ENCODE measurements at places on chromosomes 11 and 22.

DNA sequence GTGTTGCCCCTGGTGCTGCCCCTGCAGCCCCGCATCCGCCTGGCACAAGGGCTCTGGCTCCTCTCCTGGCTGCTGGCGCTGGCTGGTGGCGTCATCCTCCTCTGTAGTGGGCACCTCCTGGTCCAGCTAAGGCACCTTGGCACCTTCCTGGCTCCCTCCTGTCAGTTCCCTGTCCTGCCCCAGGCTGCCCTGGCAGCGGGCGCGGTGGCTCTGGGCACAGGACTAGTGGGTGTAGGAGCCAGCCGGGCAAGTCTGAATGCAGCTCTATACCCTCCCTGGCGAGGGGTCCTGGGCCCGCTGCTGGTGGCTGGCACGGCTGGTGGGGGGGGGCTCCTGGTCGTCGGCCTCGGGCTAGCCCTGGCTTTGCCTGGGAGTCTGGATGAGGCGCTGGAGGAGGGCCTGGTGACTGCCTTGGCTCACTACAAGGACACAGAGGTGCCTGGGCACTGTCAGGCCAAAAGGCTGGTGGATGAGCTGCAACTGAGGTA is 278 bp downstream of the ROM1 start:
- DNase-seq = no peak

DNA sequence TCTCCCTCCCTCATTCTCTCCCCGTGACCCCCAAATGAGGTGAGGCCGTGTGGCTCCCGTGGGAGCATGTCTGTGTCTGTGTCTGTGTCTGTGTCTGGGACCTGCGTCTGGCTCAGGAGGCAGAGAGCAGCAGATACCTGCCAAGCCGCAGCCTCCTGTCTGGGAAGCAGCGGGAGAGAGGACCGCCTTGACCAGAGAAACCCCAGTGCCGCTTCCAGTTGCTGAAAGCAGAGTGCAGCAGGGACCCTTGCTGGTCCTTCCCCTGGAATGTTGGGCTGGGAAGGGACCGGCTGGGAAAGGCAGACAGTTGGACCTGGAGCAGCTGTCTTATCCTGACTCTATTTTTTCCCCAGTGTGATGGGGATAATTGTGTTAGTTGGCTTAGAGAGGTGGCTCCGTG is 525 bp downstream of the CSDC2 start:
- DNase-seq = no peak

DNA sequence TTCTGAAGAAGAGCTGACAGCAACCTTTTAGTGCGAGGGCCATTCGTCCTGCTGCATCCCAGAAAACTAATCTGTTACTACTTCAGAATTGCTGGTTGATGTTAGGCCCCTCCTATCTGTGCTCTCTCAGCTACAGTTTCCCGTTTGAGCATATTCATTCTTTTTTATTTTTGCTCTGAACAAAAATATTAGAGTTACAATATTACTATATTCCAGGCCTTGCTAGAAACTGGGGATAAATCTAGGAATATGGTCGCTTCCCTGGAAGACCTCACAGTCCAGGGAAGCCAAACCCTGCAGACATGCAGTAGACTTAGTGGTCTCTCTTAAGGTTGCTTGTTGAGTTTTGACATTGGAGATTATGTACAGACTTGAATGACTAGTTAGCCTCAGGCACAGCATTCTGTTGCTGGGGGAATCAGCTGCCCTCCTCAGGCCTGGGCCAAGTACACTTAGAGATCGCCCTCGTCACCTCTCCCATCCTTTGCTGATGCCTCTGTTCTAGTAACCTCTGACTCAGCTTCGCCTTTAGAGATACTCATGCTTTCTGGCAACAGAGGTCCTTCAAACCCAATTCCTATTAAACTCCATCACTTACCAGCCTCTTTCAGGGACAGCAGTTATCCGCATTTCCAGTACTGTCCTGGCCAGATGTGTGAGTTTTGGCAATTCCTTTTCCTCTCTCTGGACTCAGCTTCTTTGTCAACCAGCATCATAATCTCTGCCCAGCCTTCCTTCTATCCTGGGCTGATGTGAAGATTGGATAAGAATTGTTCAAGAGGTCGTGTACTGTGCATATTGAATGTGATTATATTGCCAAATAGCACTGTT is 698 bp upstream of the ANAPC15 start:
- DNase-seq = no peak

DNA sequence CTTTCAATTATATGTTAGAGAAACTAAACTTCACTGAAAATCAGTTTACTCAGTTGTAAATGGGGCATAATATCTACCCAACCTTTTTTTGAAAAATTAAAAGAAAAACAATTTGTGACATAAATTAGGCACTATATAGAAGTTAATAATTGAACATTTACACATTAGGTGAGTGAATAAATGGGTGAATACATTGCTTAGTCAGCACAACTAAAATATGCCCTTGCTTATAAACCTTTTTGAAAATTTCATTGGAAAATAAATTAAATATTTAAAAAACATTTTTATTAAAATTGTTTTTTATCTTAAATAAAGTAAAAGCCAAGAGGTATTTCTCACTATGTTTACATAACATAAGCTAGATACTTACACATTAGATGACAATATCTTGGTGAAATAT is 994.5 kb upstream of the TENM4 start:
- no peak for DNase-seq

DNA sequence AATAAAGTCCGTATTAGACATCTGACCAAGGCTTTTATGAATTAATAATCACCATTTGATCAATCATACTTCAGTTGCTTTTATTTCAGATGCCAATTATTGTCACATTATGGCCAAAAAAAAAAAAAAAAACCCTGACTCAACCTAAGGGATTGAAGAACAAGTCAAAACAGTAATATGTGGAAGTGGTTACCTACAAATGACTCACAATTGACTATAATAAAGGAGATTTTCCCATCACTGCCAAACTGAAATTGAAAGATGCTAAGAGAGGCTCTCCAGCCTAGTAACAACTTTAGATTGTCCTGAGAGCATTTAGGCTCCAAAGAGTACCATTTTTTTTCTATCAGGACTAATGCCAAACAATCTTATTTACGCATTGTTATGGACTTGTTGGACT is 35.2 kb downstream of the SOX6 start:
- no peak for DNase-seq

GRCh38 chr11:125091247-125091876 is 20.1 kb downstream of the TMEM218 start:
- DNase-seq = no peak

DNA sequence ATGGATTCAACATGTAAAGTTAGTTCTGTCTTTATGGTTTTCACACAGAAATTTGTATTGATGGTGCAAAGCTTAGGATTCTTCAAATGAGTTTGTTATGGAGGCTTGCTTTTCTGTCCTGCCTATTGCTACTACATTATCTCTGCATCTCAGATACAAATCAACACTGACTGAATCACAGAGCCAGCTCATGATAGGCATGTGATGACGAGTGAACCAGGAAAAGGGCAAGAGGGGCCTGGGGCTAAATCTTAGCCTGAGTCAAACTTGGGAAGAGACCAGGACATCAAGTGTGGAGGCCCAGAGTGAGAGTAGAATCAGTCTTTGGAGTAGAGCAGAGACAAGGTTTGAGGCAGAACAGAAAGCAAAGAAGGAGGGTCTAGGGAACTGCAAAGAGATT is 107.1 kb upstream of the CD44 start:
- peak; percentile 41 for DNase-seq

GRCh38 chr11:66189031-66189745 is 79.3 kb upstream of the RAB1B start:
- no peak for DNase-seq
